Stimulated activated naive CD4-positive, alpha-beta T cell (primary cell): ENCODE measurements at places on chromosomes 11 and 22.
A peak's percentile ranks its signal among the peaks of the same experiment; 100 is the strongest.

DNA sequence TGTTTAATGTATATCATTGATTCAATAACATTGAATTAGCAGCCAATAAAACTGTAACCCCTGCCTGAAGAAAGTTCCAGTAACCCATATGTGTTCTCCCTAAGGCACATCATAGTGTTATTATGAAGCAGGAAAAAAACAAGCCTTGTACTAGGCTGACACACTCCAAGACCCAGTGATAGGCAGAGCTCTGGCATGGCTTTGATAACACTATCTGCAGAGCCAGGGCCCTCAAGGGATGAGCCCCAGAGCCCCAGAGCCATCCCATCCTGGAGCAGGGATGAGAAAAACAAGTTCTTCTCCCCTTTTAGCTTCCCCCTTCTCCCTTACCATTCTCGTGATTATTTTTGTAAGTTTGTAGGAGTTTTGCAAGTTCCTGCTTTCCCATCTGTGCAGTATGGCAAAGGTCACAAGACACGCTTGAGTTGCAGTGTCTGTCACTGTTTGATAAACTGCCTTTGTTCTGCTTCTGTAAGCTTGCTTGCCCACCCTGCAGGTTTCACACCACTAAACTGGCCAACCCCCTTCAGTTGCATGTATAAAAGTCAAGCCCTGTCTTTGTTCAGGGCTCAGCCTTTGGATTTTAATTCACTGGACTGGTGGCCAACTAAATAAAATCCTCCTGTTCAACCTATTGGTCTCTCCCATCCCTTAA lies 22.3 kb upstream of the GUCY1A2 start:
- DNase-seq, result no peak

DNA sequence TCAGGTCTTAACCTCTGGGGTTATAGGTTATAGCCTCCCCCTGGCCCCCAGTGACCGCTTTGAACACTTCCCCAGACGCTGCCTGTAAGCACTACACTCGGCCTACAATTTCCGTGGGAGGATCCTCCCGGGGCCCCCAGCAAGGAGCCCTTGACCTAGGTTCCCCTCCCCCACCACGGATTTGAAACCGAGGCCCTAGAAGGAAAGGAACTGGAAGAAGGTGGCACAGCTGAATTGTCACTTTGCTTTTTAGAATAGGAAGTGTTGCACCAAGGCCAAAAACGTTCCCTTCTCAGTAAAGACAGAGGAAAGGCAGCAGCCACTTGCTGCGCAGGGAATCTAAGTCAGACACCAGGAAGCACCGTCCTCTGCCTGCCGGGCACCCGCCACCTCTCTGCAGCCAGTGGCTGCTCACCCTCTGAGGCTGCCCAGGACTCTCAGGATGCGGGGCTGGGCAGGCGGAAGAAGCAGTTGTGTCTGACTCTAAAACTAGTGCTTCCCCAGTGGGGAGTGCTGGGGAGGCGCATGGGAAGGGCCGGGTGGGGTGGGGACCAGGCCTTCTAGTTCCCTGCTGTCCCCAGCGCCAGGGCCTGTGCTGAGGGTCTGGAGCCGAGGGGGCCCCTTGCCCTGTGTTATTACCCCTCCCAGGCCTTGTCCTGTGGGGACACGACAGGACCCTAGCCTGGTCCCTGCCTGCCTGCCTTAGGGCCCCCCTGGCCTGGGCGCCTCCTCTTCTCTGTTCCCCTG lies 7.9 kb upstream of the FLRT1 start:
- DNase-seq, result no peak

DNA sequence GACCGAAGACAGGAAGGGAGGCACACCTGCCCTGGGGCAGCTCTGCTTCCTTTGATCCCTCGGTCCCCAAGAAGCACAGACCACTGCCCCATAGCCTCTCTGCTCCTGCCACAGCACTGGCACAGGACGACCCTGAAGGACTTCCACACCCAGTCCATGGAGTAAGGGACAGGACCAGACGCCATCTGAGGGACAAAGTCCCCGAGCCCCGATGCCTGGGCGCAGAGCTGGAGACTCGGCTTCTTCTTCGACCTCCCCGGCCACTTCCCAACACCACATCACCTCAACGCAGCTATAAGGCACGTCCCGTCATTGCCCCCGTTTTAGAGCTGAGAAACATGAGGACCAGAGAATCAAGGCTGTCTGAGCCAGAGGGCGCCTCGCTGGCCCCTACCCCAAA lies 310.5 kb downstream of the BRD1 start:
- peak; percentile 97 for DNase-seq

- DNase-seq, result peak; percentile 30
Observed at GRCh38 chr22:17774926-17775685, 837 bp upstream of the BID start.

DNA sequence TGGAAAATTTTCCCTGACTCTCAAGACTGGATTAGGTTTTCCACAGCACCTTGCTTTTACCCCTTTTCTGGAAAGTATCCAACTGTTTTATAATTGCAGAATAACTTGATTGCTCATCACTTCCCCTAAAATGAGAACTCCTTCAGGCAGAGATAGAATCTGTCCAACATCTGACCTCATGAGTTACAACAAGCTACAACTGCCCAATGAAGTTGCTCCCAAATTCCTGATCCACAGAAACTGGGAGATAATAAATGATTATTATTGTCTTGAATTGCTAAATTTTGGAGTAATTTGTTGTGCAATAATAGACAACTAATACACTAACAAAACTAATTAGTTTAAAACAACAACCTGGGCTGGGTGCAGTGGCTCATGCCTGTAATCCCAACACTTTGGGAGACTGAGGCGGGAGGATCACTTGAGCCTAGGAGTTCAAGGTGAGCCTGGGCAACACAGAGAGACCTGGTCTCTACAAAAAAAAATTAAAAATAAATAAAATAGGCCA lies 10.0 kb upstream of the CCDC83 start:
- DNase-seq, result no peak

DNA sequence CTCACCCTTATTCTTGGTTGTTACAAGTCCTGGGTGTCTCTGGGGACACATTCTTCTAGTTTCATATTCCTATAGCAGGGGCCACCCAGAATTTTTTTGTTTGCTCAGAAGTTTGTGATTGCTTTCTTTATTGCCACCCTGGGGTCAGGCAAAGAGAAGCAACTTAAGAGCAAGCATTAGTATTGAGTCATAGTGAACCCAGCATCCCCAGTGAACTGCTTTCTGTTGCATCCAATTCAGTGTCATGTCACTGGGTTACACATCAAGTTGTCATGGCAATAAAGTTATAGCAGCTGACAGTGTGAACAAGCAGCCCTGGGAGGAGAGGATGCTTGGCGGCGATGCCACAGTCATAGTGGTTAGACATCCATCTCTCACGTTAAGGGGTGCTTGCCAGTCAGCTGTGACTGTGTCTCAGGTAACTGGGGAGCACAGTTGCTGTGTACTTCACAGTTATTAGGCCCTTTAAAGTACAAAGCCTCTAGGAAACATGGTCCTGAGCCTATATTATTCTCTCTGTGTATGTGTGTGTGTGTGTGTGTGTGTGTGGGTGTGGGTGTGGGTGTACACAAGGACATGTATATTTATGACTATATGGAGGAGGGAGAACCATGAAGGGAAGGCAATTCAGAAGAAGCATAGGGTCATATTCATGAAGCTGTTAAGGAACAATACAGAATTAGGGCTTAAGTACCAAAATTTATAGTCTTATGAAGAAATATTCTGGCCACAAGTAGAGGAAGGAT lies 52.5 kb downstream of the TRIM44 start:
- no peak for DNase-seq

- DNase-seq, result no peak
Observed at GRCh38 chr11:19739872-19740271, 27.2 kb downstream of the NAV2 start.
